ENCODE measurements at places on chromosomes 6 and 20.
A peak's percentile ranks its signal among the peaks of the same experiment; 100 is the strongest.

- DNase-seq = peak; percentile 79
Measured at GRCh38 chr6:134178161-134179044, 126.0 kb upstream of the SLC2A12 start.

GRCh38 chr6:104506429-104506828 lies 353.3 kb downstream of the HACE1 start:
- DNase-seq = no peak

- DNase-seq = no peak
Measured at GRCh38 chr6:52666071-52666470, 4.8 kb upstream of the TMEM14A start.

GRCh38 chr6:7594579-7595125 lies 4.7 kb downstream of the SNRNP48 start:
- DNase-seq = no peak

DNA sequence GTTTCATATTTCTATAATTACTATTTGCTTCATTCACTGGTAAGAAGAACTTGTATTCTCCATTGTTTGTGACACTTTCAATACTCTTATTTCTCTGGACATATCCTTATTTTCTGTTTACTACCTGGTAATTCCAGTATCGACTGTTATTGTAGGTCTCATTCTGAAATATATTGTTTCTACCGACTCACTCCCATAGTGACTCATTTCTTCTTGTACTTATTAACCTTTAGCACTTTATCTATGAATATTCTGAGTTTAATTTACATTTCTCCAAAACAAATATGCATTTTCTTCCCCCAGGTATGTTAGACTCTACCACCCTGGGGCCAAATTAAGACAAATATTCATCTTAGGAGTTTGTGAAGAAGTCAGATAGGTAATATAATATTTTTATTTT lies 164.5 kb upstream of the BTBD3 start:
- no peak for DNase-seq

- no peak for DNase-seq
Measured at GRCh38 chr20:24411003-24411833, 58.2 kb upstream of the SYNDIG1 start.

DNA sequence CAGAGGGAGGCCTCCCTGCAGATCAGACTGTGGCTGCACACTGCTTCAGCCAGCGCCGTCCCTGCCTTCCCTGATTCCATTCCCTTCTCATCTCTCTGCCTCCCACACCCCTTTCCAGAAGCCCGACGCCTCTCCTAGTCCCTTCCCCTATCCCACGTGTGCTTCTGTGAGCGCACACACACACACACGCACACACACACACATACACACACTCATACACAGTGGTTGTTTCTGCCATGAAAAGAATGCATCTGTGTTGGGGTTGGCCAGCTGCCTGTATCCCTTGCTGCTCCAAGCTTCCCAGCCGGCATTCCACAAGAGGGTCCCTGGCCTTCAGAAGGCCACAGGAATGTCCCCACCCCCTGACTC lies 51.7 kb downstream of the MOCS1 start:
- peak; percentile 84 for DNase-seq

Data from right forelimb (tissue), 1 donor.